ENCODE measurements at places on chromosomes 12 and 14.
A peak's percentile ranks its signal among the peaks of the same experiment; 100 is the strongest.

DNA sequence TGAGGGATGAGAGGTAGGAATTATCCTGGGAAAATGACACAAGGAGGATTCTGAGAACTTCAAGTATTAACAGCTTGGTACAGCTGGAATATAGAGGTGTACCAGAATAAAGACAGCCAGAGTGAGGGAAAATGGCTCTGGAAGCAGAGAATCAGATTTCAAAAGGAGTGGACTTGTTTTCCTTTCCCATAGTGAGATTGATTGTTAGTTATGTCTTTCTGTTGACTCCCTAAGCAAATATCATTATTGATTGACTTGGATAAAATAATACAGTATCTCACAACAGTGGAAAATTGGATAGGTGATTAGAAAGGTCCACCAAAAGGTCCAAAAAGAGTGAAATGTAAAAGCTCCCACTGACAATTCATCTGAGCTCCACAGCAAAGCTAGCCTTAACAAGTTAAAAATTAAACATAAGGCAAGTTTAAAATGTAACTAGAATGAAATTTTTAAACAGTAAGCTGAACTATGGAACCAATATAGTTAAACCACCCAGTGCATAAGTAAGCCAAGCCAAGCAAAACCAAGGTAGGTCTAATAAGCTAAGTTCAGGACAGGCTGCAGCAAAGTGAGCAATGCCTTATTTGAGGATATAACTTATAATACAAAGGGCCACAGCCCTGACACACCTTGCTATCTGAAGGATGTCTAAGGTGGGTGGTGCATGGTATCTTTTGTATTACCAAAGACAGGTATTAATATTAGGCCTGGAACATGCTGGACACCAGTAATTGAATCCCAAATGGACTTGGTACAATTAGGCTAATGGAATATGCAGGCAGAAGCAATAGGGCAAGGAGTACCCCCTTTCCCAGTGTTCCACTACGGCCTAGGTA lies 21.8 kb downstream of the ENTPD5 start:
- no peak for DNase-seq

DNA sequence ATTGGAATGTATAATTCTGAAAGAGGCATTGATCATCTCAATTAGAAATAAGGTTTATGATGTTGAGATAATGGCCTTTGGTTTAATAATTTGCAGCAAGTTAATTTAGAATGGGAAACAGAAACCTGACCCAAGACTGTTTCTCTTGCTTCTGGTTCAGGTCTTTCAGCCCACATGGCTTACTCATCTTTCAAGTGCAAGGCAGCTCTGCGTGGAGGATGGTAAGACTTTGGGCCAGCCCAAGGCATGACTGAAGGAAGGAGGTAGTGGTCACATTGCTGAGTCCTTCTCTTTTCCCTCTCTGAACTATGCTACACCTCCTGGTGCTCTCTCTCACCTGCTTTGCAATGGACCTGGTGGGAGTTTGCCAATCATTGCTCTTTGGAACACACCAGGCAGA lies 98.7 kb downstream of the CAND1 start:
- DNase-seq = no peak

DNA sequence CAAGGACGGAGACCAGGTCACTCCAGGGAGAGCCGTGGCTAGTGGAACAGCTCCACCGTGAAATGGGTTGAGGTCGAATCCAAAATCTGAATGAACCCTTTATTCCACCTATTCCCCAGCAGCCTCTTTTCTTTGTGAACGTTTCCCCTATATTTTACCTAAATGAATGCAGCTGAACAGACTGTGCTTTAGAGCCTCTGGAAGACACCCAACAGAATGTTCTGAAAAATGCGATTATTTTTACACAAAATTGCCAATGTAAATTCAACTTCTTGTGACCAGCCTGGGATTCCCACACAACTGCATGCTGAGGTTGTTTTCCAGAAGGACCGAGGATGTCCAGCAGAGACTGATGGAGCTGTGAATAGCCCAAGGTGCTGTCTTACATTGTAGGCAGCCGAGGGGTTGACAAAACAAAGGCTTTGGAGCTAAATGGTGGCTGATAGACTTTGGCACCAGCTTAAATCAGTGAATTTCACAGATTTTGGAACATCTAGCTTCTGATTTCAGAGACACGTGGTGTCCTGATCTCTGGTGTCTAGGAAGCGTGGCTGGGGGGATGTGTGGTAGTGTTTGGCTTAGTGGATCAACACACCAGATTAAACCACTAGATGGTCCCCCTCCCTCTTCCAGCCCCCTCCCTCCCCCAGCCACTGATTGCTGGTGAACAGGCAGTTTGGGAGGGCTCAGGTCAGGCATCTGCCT lies 150.4 kb downstream of the ZNF664 start:
- DNase-seq = no peak

- no peak for DNase-seq
Measured at GRCh38 chr12:93938317-93938716, 210.1 kb upstream of the PLXNC1 start.

DNA sequence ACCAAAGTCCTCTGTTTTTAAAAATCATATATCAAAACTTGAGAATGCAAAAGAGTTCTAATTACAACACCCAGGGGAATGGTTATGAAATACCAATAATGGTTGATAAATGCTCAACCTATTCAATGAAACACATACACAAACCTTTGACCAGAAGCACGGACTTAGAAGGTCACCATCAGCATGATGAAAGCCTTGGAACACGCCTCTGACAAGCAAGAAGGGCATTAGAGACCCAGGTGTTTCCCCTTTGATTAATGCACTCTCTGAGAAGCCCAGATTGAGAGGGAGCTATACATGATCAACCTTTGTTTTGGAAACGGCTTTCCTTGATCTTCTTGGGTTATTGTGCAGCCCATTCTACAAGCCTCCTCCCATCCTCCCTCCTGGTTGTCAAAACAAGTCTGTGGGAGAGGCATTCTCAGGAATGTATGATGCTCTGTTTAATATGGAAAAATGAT lies 69.0 kb downstream of the ZFP36L1 start:
- no peak for DNase-seq

DNA sequence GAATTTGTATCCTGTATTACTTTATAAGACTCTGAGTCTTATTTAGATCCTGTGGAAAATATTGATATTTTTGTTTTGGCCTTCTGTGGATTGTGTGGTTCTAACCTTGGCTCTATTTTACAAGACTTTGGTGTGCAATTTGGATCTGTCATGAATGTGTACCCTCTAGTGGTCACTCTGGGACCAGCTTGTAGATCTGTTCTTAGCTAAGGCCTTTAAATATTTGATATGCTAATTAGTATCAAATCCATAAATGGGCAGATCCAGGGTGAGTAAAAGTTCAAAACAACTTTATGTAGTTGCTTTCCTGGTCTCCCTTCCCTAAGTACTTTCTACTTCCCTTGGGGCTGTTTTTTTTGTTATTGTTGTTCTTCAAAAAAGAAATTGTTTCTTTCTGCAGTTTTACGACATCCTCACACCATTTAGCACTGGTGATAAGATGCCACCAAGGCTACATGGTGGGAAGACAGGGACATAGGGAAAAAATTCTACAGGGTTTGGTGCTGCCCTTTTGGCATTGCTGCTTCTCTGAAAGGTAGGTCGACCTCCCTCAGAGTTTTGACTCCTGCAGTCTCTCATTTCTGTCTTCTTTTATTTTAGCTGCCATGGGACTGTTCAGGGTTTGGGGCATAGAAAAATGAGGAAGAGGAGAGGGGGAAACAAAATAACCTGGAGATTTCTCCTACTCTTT lies 238.5 kb downstream of the GPHN start:
- DNase-seq = peak; percentile 69

DNA sequence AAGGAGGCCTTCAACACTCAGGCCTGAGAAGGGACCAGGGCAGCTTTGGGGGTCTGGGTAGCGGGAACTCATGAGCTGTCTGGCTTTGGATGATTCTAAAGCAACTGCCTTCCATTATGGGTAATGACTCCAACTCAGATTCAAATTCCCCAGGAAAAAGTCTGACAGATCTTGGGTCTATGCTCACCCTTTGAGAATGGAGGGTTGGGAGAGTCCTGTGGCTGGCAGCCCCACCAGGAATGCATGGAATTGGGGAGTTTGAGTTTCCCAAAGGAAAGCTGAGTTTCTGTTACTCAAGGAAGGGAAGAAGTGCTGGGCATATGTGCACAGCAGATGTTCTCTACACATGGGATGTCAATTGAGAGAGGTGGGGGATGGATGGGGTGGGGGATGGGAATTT lies 22.4 kb upstream of the LTBP2 start:
- DNase-seq = no peak

- no peak for DNase-seq
Measured at GRCh38 chr12:24307716-24308335, 358.4 kb upstream of the SOX5 start.

GRCh38 chr12:92495108-92495507 lies 207.7 kb upstream of the PLEKHG7 start:
- no peak for DNase-seq

DNA sequence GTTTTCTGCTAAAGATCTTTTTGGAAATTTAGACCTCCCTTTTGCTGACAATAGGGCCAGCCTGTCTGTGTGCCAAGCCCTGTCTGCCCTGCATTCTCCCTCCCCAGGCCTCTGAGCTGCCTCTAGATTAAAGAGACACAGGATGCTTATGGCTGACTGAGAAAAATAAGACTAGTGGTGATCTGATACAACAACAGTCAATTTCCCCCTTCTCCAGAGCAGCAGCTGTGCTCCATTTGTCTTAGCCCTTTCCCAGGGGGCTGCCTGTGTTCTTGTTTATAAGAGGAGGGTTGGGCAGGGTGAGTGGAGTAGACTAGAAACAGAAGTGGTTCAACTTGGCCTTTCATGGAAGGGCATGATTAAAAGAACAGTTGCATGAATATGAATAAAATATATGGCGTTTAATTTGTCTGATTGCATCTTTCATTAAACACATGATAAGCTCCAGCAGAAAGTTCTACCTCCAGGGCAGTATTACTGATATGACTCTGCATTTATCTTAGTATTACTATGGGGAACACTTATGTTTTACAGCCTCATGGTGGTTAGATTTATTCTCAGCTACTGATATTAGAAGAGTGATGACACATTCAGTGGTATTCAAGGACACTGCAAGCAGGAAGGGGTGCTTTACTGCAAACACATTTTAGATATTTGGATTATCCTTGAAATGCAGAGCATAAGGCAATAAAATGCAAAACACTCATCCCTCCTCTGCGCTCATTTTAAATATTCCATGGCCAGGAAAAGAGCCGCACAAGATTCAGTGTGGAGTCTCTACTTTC lies 150.2 kb upstream of the CLEC14A start:
- peak; percentile 67 for DNase-seq

DNA sequence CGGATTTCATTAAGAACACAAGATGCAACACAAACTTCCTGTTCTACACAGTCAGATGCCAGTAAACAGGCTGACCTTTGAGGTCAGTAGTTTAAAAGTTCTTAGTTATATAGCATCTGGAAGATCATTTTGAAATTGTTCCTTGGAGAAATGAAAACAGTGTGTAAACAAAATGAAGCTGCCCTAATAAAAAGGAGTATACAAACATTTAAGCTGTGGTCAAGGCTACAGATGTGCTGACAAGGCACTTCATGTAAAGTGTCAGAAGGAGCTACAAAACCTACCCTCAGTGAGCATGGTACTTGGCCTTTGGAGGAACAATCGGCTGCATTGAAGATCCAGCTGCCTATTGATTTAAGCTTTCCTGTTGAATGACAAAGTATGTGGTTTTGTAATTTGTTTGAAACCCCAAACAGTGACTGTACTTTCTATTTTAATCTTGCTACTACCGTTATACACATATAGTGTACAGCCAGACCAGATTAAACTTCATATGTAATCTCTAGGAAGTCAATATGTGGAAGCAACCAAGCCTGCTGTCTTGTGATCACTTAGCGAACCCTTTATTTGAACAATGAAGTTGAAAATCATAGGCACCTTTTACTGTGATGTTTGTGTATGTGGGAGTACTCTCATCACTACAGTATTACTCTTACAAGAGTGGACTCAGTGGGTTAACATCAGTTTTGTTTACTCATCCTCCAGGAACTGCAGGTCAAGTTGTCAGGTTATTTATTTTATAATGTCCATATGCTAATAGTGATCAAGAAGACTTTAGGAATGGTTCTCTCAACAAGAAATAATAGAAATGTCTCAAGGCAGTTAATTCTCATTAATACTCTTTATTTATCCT lies 13.5 kb downstream of the PTGER2 start:
- DNase-seq = peak; percentile 80

GRCh38 chr14:68210729-68211299 lies 391.2 kb downstream of the RAD51B start:
- DNase-seq = peak; percentile 93

- no peak for DNase-seq
Measured at GRCh38 chr12:71270057-71270456, 112.3 kb upstream of the TSPAN8 start.

- no peak for DNase-seq
Measured at GRCh38 chr14:53951627-53952303, 4.9 kb downstream of the BMP4 start.

DNA sequence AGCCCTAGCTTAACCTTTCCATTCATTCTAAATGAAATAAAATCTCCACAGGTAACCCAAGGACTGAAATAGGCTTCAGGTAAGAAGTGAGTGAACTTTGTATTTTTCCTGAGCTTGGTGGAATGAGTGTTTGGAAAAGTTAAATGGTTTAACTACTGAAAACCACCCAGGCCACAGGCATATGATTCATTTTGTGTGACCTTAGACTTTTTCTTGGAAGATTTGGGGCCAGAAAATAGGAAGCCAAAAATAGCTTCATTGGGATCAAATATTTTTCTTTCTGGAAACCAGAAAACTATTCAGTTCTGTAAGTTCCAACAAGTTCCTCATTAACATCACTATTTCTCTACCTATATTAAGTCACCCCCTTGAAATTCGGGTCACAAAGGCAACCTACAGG lies 212.6 kb downstream of the PCNX1 start:
- DNase-seq = no peak

GRCh38 chr12:26091822-26092221 lies 33.0 kb downstream of the BHLHE41 start:
- no peak for DNase-seq

GRCh38 chr14:105005329-105005928 lies 15.5 kb downstream of the CDCA4 start:
- DNase-seq = no peak

GRCh38 chr12:57638096-57638495 lies 5.1 kb upstream of the B4GALNT1 start:
- no peak for DNase-seq

DNA sequence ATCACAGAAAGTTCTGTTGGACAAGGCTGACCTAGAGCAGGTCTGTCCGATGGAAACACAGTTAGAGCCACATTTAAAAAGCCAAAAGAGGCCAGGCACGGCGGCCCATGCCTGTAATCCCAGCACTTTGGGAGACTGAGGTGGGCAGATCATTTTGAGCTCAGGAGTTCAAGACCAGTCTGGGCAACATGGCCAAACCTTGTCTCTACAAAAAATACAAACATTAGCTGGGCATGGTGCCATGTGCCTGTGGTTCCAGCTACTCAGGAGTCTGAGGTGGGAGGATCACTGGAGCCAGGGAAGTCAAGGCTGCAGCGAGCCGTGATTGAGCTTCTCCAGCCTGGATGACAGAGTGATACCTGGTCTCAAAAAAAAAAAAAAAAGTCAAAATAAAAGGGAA lies 14.9 kb downstream of the UBE3B start:
- no peak for DNase-seq

DNA sequence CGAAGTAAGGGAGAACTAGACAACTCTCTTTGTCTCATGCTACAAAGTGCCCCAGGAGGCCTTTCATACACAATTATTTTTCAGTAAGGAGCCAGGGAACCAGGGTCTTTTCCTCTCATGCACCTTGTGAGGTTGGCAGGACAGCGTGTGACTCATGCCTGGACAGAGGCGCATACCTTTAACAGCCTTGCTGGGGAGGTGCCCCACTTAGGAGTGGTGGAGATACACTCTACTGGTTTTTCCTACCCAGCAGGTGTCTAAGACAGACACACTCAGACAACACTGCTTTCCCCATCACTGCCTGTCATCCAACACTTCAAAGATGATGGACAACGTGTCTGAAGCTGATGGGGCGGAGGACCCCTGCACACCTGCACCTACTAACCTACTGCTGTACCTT lies 49.1 kb downstream of the B4GALNT3 start:
- DNase-seq = no peak
